ENCODE measurements at places on chromosomes 13 and 19. TPM values are rescaled to one million over a fixed set of nuclear protein-coding genes. Genes with fewer than 3 reads are reported as not detected.

DNA sequence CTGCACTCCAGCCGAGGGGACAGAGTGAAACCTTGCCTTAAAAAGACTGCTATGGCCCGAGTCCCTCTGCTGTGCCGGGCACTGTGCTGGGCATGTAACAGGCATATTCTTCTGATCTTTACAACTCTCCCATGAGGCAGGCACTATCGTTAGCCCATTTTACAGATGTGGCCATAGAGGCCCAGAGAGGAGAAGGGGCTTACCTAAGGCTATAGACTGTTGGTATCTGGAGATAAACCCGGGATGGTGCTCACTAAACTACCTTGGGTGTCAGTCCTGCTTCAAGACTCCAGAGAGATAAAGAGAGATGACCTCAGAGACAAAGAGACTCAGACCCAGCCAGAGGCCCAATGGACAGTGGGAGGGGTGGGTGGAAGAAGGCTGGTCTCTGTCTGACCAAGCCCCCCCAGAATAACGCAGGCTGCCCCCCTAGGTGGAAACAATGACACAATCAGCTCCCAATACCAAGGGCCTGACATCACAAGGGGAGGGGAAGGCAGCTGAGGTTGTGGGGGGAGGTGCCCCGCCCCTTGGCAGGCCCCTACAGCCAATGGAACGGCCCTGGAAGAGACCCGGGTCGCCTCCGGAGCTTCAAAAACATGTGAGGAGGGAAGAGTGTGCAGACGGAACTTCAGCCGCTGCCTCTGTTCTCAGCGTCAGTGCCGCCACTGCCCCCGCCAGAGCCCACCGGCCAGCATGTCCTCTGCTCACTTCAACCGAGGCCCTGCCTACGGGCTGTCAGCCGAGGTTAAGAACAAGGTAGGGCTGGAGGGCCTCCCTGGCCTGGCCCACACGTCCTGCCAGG lies at the start of gene CNN1:
Gene CNN1, plus strand, starts transcription at position 620 of the 805 bp plus-strand sequence. Its CDS starts 77 bp downstream, at position 697.
- DNase-seq: no peak

The CTU1 gene
- 5.2 TPM for total RNA-seq

The FPR1 gene
- not detected for total RNA-seq

The MCEMP1 gene
- not detected for total RNA-seq

DNA sequence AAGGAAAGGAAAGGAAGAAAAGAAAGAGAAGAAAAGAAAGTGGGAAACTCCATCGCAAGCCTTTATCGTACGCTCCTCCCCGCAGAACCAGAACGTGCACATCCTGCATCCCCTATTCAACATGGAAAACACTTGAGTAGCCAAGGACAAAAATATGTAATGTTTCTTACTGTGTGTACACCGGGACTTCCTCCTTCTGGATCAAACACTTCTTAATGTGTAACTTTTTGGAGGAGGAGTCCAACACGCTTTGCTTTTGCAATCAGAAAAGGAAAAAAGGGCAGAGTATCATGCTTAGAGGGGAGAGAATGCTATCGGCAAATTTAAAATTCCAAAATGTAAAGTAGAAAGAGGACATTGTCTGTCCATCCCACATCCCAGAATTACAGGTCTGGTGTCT lies 7.8 kb upstream of the SHFL start:
- DNase-seq: no peak

GRCh38 chr13:24104723-24105122 lies 55.8 kb upstream of the SPATA13 start:
- DNase-seq: no peak

Data from chondrocyte (in vitro differentiated cells).